Fibroblast of skin of right biceps (primary cell): ENCODE measurements at places on chromosomes 6 and 20.

DNA sequence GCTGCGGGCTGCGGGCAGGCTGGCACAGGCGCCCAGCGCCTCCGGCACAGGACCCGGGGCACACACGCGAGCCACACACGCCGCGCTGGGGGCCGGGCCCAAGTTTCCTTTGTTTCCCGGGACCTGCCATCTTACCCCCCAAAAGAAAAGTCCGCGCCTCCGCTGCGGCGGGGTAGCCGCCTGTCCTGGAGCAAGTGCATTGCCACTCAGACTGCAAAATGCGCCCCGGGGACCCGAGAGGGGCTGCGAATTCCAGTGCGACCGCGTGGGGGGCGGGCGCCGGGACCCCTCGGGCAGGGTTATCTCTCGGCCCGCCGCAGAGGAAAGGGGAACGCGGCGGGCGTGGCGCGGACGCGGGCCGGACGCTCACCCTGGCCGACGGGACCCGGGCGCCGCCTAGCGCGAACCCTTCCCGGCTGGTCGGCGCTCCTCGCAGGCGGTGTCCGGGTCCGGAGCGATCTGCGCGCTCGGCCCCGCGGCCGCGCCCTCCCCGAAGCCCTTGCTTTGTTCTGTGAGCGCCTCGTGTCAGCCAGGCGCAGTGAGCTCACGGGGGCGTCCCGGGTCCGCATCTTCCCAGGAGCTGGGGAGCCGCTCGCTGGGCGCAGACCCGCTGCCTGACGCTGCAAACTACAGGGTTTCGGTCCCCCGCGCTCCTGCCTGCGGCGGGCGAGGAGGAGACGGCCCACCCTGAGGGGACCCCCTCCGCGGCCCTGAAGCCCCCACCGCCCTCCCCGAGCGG lies 639 bp upstream of the CD24 start:
- peak; percentile 11 for DNase-seq

- no peak for DNase-seq
Measured at GRCh38 chr20:53699906-53700305, 106.3 kb upstream of the ZNF217 start.

DNA sequence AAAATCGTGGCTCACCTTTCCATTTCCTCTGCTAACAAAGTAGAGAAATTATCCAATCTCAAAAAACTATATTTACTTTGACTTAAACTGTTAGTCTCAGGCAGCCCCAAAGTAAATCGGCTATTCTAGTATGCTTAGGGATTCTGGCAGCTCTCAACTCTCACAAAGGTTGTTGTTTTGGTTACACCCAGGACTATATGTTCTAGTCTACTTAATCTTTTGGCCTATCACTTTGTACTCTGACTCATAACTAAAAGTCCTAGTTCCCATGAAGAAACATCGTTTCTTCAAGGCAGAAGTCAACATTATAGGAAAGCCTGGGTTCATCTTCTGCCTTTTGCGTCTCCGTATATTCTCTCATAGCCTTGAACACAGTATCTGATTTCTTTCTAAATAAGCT lies 42.3 kb downstream of the MYLK4 start:
- DNase-seq: no peak

GRCh38 chr20:13758884-13759283 lies 25.8 kb downstream of the ESF1 start:
- DNase-seq: no peak

- peak; percentile 81 for DNase-seq
Measured at GRCh38 chr6:3766214-3766613, 14.7 kb upstream of the PXDC1 start.

- DNase-seq: no peak
Measured at GRCh38 chr6:139249395-139249794, 42.4 kb downstream of the TXLNB start.

GRCh38 chr6:50842861-50843384 lies 24.3 kb downstream of the TFAP2B start:
- no peak for DNase-seq

GRCh38 chr6:30955367-30956042 lies 14.7 kb downstream of the MUCL3 start:
- peak; percentile 64 for DNase-seq

DNA sequence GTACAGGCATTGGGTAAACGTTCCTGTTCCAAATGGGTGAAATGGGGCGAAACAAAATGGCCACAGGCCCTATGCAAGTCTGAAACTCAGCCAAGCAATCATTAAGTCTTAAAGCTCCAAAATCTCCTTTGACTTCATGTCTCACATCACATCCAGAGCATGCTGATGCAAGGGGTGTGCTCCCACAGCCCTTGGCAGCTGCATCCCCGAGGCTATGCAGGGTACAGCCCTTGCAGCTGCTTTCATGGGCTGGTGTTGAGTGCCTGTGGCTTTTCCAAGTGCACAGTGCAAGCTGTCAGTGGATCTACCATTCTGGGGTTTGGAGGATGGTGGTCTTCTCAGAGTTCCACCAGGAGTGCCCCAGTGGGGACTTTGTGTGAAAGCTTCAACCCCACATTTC lies 270.0 kb upstream of the CDYL start:
- DNase-seq: no peak

GRCh38 chr6:80366714-80367113 lies 260.2 kb downstream of the BCKDHB start:
- DNase-seq: peak; percentile 69

GRCh38 chr6:40485300-40485699 lies 101.9 kb downstream of the LRFN2 start:
- DNase-seq: no peak

DNA sequence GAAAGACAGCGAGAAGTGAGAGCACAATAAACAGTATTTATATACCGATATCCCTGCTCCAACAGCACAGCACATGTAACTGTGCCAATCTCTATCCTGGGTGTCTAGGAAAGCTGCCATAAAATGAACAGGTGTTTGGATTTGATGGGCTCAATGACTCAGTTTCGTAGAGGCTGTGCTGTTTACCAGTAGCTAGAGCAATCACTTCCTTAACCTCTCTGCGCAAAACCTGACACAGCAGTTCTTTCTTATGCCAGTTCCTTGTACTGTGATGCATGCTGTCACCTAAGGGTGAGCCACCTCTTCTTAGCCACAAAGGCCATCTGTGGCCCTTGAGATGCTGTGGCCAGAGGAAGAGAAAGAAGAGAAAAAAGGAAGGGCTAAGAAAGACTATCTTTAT lies 59.3 kb downstream of the SHPRH start:
- DNase-seq: no peak

GRCh38 chr6:70601014-70601413 lies 34.3 kb downstream of the SDHAF4 start:
- no peak for DNase-seq

GRCh38 chr20:61331543-61331942 lies 79.5 kb downstream of the CDH4 start:
- no peak for DNase-seq

- peak; percentile 8 for DNase-seq
Measured at GRCh38 chr6:154251116-154251515, 105.5 kb downstream of the IPCEF1 start.

DNA sequence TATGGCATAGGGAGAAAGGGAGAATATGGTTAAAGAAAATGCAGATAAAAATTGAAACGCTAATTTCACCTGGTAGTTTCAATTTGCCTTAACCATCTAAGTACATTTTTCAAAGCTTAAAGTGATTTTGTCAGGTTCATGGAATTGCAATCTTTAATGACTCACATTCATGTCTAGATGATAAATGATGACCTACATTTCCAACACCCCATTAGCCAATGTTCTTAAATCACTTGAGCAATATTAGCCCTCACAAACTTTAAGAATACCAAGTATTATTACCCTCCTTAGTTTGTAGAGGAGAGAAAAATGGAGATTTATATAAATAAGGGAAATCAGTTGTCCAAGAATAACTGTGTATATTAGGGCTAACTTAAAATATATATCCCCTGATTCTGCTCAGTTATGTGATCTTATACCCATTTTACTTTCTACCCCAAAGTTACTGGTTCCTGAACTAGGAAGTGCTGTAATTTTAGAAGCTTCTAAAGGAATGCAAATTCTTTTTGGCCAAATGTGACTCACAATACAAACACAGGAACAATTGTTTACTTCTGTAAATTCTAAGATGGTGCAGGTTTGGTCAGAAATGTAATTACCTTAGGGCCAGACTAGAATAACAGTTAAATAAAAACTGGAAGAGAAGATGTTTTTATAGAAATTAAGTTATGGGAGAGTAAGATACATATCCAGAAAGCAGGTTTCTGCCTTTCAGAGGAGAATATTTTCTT lies 34.5 kb downstream of the TPBG start:
- DNase-seq: peak; percentile 52

DNA sequence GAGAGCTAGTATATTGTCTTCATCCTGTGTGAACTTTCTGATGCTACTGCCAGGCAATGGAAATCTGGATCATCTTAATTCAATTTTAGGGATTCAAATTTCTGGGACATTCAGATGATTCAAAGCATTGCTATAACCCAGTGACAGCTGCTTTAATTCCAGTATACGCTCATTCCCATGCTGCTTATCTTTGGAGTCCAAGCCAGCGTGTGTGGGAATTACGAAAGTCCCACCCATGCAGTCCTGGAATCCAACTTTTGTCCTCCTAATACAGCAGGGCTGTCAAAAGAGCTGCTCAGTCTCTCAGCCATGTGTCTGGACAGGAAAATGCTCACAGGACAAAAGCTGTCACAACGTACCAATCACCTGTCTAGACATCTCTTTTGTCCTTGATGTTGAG lies 219.8 kb downstream of the LAMA2 start:
- DNase-seq: peak; percentile 22

- no peak for DNase-seq
Measured at GRCh38 chr6:63392092-63392724, 72.4 kb upstream of the LGSN start.
